ENCODE measurements at places on chromosomes 3 and 15.

DNA sequence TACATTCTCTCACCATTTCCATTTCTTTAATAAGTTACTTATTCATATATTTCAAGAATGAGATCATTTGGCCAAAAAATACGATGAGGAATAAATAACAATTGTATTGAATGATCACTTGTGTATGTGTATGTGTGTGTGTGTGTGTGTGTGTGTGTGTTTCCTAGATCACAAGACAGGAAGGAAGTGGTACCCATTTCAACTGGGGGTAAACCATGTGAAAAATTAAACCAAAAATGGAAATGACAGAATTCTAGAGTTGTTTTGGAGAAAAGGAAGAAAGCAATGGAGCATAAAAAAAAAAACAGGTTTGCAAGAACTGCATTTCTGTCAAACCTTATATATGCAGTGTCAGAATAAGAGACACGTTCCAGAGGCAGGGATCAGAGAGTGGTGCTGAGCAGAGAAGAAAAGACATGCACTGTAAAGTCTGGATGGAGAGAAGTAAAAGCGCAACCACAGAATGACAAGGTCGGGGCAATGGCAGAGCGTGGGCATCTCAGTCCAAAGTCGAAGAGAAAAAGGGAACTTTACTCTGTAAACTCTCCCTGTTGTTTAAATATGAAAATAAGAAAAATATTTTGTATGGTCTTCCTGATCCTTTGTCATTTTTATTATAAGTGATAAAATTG is 75.5 kb downstream of the PEX5L start:
- no peak for DNase-seq

GRCh38 chr3:68985146-68985790 is 28.2 kb downstream of the EOGT start:
- no peak for DNase-seq

GRCh38 chr15:42848846-42849245 is 71.7 kb downstream of the TTBK2 start:
- DNase-seq: no peak

- no peak for DNase-seq
Measured at GRCh38 chr3:51945031-51945840, 3.1 kb downstream of the PARP3 start.

DNA sequence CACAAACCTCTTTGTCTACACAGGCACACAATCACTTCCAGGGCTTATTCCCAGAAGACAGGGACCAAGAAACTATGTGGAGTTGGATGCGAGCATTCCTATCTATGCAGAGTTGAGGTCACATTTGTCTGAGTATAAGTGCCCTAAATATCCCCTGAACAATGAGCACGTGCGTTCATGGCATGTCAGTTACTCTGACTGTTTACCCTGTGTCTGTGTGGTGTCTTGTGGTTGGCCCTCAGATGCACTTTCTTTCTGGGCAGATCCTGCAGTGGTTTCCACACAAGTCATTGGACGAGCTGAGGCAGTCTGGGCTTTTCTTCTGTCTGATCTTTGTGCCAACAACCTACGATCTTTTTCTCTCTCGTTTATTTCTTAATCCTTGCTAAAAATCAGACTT is 134.5 kb downstream of the FBN1 start:
- no peak for DNase-seq

GRCh38 chr15:27426805-27427204 is 455.8 kb downstream of the GABRG3 start:
- no peak for DNase-seq

DNA sequence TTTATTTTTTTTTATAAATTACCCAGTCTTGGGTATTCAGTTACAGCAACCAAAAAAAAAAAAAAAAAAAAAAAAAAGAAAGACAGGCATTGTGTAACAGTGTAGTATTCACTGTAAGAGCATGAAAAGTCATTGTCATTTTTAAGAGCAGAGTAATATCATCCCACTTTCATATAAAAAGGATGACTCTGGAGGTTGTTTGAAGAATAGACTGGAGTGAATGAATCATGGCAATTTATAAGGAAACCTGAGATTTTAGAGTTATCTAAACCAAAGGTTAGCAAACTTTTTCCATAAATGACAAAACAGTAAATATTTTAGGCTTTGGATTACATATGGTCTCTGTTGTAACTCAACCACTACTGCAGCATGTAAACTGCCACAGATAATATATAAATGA is 794.9 kb downstream of the NTRK3 start:
- no peak for DNase-seq

- DNase-seq: no peak
Measured at GRCh38 chr3:47908744-47909143, 105.8 kb downstream of the DHX30 start.

DNA sequence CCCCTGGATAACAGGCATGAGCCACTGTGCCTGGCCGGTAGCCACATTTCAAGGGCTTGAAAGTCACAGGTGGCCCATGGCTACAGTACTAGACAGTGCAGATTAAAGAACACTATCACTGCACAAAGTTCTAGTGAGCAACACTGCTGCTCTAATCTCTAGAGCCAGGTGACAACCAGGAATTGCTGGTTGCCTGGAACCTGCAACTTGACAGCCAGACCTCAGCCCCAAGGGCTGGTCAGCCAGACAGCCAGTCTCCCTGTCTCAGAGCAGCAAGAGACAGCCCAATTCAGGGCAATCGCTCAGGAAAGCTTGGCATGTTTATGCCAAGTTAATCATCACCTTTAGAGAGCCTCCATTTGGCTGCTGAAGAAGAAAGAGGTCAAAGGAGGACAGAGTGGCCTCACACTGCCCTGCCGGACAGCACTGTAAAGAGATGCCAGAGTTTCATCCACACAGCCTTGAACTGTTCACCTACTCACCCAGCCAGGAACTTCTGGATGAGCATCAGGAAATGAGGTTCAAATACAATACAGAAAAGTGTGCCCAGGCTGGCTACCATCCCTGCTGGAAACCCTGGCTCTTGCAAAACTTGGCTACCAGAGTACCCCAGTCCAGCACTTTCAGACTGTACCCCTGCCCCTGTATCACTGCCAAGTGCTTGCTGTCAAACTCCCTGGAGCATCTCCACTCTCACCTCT is 6.0 kb downstream of the CCDC12 start:
- DNase-seq: no peak

- DNase-seq: no peak
Measured at GRCh38 chr3:28718074-28718849, 369.6 kb upstream of the AZI2 start.

DNA sequence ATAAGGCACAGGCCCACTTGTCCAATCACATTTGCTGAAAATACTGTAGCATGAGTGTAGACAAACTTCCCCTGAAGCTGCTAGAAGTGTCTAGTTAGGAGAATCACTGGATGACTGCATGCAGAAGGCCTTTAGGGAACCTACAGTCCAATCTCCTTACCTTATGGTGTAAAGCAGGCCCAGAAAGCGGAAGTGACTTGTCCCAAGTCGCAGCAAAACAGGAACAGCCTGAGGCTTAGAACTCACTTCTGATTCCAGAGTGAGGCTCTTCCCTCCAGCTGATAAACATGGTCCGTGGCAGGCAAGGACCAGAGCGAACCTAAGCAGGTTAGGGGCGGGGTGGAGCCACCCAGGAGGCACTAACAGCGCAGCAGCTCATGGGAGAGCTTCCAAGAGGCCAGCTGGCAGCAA is 2.5 kb downstream of the GRAMD2A start:
- no peak for DNase-seq

DNA sequence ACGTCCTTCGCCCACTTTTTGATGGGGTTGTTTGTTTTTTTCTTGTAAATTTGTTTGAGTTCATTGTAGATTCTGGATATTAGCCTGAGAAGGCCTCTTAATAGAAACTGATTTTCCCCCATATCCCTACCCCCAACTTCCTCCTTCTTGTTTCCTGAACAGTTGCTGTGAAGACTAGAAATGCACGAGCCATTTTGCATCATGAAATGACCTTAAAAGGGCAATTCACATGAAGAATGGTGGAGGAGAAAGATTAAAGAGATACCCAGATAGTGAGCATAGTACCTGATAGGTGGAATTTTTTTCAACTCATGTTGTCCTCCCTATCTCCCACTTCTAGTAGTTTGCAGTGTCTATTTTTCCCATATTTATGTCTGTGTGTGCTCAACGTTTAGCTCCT is 55.2 kb upstream of the KCNH8 start:
- no peak for DNase-seq

DNA sequence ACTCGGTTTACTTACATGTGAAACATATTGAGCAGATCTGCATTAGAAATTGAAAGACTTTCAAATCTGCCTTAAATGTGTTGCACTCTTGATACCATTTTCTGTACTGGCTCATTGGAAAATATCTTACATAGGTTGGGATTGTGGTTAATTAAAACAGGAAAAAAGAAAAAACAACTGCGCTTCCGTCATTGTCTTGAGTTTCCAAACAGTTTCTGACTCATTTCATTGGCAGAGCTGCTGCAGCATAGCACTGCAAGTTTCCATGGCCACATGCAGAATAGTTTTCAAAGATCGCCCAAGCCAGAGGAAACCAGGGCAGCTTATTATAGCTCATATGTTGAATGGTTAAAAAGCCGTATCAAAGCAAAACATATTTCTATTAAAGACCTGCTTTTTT is 446.6 kb upstream of the BCHE start:
- no peak for DNase-seq

DNA sequence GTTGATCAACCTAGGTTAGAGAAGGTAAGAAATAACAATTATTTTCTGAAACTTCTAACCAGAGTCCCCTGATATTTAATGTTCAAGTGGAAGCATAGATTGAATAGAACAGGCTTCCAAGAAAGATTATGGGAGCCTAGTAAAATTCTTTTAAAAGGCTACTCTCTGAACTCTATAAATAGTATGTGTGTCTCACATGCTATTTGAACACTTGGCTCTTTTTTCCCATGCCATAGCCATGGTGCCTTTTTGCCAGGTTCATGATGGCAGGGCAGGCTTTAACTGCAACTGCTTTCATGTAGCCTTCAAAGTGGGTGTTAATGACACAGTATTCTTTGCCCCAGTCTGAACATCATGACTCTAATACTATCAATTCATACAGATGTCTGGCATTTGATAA is 22.9 kb upstream of the STRIT1 start:
- no peak for DNase-seq

- no peak for DNase-seq
Measured at GRCh38 chr15:45364271-45364670, 14.1 kb downstream of the GATM start.

DNA sequence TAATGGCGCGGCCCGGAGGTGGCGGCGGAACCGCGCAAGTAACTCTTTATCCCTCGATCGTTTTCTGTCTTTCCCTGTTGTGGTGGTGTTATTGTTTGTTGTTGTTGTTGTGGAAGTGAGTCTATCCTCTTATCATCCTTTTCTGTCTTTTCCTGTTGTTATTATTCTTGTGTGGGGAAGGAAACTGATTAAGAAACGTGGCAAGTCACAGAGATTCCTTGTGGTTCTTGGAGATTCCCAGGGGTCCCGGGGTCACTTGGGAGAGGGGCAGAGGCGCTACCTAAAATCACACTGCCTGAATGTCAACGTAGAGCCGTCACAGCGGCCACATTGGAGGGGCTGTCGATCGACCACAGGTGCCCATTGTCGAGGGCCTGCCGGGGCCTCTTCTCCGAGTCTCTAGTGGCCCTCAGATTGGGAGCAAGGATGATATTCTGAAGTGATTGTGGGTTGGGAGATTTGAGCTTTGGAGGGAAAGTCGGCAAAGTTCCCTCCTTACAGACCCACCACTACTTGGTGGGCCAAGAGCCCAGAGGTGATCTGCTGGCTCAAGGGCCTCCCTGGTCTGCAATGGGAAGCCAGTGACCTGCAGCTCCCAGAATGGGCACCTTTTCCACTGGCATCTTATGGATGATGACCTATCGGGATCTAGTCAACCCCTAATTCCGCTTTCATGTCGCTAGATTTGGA is 790 bp downstream of the PARP14 start:
- no peak for DNase-seq

DNA sequence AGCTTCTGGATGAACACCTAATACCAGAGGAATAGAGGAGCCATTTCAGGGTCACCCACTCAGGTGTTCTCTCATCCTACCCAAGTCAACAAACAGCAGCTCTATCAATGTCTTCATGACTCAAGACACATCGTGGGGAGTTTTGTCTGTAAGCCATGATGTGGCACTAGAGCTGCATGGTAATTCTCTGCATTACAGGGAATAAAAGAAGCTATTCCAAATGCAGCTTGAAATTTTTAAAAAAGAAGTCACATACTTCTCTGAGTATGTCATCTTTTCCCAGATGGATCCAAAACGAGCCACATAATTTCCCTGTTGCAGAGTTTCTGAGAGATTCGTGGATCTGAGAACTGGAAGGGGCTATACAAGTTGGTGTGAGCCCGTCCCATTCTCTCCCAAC is 6.1 kb upstream of the THSD4 start:
- no peak for DNase-seq

Measured in stimulated activated CD8-positive, alpha-beta memory T cell treated with anti-CD3 and anti-CD28 coated beads, Interleukin-7, amount 100 ng/mL, for 1 hour (primary cell).